Stimulated activated CD4-positive, alpha-beta T cell treated with anti-CD3 and anti-CD28 coated beads, Interleukin-15, amount 100 ng/mL, for 1 hour (primary cell): ENCODE measurements at places on chromosomes 6 and 20.

DNA sequence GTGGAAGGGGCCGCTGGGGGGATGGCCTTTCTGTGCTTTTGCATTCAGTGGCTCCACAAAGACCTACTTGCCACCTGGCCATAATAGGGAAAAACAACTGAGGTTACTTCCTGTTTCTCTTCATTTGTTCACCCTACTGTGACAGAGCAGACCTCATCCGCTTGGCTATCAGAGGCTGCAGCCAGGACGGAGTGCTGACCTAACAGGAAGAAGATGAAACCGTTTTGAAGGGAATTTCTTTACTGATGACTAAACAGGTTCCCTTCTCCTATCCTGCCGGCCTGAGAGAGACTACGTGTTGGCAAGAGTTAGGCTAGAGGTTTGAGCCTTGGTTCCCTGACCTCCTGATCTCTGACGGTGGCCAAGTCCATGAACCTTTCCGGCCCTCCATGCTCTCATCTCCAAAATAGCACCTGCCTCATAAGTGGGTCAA lies 21.3 kb downstream of the PRR18 start:
- DNase-seq = no peak

- DNase-seq = no peak
These were observed 36.5 kb downstream of the MYT1 start for GRCh38 chr20:64200740-64201139.

- DNase-seq = no peak
These were observed 3.6 kb upstream of the HSP90AB1 start for GRCh38 chr6:44243345-44243744.

GRCh38 chr20:4560667-4561066 lies 161.0 kb upstream of the PRND start:
- DNase-seq = no peak

DNA sequence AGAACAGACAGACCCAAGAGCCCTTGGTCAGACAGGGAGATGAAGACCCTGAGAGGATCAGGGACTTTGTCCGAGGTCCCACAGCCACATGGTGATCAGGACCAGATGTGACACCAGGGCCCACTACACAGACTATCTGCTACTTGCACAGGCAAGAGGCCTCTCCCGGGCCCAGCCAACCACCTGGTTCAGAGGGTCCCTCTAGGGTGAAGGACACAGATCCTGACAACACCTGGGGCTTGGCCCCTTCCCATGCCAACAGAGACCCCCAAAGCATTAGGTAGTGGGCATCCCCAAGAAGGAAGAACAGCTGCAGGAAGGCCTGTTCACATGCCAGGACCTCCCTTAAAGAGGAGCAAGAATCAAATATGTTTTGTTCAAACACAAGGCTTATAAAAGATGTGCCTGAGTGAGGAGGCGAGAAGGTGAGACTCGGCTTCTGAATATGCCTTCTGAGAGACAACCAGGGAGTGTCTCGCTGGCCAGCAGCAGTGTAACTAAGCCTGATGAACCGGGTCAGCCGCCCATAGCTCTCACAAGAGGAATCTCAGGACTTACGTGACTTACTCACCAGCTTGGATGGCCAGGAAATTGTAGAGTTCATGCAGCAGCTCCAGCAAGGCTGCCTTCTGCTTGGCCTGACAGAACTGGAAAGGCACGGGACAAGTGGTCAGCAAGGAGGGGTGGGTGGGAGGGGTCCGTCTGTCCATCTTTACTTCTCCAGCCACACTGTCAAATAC lies 5.0 kb downstream of the LEMD2 start:
- no peak for DNase-seq

GRCh38 chr20:31747640-31748039 lies 8.6 kb downstream of the TPX2 start:
- DNase-seq = no peak

DNA sequence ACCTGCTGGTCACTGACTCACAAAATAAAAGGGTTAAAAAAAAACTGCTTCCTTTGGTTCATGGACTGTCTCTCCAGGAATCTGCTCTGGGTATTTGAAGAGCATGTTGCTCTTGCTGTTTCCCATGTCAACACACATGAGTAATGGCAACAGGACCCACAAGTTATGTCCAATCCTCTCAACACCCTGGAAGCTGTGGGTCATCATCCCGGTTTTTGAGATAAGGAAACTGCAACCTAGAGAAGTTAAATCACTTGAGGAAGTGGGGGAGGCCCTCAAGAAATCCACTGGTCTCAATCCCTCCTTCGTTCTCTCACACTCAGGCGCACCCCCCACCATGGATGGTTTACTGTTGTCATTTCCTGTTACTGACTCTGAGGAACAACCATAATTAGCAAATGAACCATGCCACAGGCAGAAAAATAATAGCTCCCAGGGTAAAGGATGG lies 12.4 kb downstream of the MAP1LC3A start:
- no peak for DNase-seq

DNA sequence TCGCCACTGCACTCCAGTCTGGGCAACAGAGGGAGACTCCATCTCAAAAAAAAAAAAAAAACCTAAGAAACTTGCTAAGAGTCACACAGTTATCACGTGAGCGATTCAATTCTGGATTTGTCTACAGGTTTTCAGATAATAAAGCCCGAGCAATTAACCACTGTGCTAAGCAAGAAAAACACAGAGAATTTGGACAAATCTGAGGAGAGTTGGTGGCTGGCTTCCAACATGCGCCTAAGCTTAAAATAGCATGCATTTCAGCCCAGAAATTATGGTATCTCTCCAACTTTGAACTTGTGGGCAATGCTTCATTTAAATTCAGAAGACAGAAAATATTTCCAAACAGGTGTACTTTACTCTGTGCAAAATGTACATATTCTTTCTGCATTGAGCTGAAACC lies 232.9 kb downstream of the TSHZ2 start:
- DNase-seq = no peak

DNA sequence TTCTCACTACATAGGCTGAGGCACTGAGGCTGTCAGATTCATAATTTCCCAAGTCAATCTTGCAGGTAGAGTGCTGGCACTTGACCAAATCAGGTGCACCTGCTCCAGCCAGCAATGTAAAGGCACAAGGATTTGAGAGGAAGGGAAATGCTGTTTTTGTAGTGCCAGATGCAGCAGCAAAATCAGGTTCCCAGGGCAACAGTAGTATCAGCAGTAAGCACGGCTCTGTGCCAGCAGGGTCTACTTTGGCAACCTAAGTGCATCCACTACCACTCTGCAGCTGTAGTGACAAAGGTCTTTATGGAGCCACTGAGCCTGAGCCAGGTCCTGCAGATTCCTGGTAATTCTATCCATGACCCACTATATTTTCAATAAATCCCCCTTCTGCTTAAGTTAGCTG lies 329.5 kb downstream of the TPBG start:
- no peak for DNase-seq

DNA sequence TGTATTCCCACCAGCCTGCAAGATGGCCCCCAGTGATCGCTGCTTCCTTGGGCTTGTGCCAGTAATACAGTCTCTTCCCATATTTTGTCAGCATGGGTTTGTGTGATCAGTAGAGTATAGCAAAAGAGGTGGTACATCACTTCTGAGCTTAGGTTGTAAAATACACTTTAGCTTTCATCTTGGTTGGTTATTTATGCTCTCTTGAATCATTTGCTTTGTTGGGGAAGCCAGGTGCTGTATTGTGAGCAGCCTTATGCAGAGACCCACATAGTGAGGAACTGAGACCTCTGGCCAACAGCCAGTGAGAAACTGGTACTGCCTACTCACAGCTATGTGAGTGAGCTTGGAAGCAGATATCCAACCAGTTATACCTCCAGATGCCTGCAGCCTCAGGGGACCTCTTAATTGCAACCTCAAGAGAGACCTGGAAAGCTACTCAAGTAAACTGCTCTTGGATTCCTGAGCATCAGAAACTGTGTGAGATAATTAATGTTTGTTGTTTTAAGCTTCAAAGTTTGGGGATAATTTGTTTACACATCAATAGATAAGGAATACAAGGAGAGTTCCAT lies 229.3 kb downstream of the FARS2 start:
- no peak for DNase-seq

DNA sequence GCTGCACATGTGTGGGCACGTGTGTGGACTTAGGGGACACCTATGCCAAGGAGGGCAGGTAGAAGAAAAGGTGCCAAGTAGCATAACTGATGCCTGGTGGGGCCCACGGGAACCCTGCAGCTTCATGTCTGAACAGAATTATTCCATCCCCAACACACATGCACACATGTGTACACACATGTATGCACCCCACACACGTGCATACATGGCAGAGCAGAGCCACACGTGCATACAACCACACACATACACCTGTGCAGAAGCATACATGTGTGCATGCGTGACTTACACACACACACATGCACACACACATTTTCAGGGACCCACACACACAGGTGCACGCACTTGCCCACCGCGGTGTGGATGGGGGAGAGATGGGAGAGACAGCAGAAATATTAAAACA lies 51.7 kb upstream of the CHRNA4 start:
- no peak for DNase-seq

- DNase-seq = no peak
These were observed 15.0 kb downstream of the CCN2 start for GRCh38 chr6:131936156-131936555.

GRCh38 chr20:62595491-62595890 lies 46.8 kb upstream of the SLCO4A1 start:
- no peak for DNase-seq

- DNase-seq = no peak
These were observed 266.7 kb downstream of the CDH26 start for GRCh38 chr20:60224914-60225313.

DNA sequence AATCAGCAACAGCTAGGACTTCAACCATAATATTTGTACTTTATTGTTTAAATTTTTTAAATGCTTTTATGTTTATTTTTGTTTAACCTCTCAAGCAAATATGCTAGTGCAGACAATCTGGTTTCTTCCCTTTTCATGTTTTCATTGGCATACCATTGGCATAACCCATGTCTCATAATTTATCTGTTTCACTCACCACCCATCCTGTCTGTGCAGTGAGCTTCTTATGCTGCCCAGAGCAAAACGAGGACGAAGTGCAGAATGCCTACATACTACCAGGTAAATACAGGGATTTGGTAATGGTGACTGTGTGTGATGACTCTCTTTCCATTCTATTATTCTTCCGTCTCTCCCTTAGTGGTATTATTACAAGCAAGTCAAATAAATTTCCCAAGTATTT lies 361.4 kb upstream of the KCNQ5 start:
- DNase-seq = no peak

DNA sequence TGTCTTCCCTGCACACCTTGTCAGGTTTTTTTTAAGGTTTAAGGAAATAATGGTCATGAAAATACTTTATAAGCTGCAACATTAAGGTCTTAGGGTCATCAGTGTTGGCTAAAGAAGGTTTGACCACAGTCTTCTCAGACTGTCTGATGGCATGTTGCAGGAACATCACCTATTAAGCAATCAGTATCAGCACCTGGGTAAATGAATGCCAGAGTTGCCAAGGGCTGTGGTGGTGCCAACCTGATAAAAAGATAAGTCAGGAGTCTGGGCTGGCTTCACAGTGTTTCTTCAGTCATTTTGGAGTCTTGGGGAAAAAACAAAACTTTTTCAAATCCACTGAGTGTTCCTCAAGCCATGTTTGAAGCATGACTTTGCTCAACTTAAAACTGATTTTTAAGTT lies 61.5 kb upstream of the VSTM2L start:
- no peak for DNase-seq

GRCh38 chr6:154736618-154737259 lies 3.5 kb downstream of the SCAF8 start:
- DNase-seq = no peak

DNA sequence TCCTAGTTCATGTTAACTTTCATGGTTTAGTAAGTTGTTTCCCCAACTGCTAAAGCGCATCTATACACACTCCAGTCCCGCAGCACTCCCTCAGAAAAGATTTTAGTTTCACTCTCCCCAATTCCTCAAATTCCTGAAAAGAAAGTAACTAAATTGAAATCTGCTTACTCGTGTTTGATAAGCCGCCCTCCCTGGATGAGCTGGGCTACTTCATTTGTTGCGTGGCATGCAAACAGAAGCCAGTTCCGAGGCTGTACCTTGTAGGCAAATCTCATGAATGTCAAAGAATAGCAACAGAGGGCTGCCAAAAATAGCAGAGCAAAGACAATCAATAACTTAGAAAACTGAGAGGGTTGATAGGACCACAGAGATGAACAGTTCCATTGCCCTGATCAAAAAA lies 16.9 kb downstream of the MPC1 start:
- DNase-seq = no peak

DNA sequence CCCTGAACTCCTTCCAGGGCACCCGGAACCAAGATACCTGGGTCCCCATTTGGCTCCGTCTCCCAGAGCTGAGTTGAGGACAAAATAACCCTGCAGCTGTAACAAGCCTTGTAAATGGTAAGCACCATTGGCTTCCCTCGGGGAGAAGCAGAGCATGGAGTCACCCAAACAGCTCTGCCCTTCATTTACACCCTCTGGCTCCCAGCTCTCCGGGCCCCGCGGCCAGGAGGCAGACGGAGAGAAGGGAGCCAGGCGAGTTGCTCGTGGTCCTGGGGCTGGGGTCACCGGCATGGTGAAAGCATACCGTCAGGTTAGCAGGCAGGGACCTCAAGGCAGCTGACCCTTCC lies 2.1 kb downstream of the TFEB start:
- DNase-seq = no peak

DNA sequence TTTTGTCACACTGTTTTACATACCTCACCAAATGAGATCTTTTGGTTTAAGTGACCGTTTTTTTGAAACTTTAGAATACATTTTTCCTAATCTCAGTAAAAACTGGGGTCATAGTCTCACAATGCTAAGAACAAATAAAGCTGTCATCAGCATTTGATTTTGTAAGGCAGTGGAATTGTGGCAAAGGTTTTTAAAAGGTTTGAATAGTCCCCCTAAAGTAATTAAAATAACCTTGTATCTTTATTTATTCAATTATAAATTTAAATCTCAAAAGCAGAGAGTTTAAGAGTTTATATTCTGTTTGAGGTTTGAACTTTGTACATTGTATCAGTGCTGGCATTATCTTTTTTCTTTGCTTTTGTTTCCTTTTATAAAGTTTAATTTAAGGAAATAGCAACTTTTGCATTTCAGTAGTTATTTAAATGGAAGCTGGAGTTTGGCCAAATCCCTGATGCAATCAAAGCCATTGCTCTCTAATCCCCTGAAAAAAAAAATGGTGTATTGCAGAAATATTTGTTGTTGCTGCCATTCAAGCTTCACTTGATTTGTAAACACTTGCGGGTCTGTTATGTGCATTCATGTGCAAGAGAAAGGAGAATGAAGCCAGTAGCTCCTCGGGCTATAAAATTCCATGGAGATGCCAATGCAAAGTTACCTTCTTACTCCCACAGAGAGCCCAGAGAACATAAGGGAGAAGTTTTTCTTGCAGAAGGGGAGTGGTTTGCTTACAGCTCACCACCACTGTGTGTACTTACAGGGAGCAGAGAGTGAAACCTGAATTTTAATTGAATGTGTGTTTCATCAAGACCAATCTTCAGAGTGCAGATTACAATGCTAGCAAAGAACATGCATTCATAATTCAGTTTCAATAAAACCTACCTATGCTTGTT lies 391.8 kb downstream of the ARHGAP18 start:
- DNase-seq = no peak
